RCC 7860 (cell line): ENCODE measurements at places on chromosomes 12 and 14.

GRCh38 chr14:104076743-104077142, 8.8 kb upstream of the ASPG start:
- no peak for DNase-seq

GRCh38 chr12:51036279-51036678, 10.1 kb upstream of the SLC11A2 start:
- DNase-seq: no peak

- no peak for DNase-seq
Observed at GRCh38 chr14:38090506-38090905, 117.2 kb upstream of the SSTR1 start.

GRCh38 chr14:43872222-43872621, 634.9 kb downstream of the FSCB start:
- no peak for DNase-seq

DNA sequence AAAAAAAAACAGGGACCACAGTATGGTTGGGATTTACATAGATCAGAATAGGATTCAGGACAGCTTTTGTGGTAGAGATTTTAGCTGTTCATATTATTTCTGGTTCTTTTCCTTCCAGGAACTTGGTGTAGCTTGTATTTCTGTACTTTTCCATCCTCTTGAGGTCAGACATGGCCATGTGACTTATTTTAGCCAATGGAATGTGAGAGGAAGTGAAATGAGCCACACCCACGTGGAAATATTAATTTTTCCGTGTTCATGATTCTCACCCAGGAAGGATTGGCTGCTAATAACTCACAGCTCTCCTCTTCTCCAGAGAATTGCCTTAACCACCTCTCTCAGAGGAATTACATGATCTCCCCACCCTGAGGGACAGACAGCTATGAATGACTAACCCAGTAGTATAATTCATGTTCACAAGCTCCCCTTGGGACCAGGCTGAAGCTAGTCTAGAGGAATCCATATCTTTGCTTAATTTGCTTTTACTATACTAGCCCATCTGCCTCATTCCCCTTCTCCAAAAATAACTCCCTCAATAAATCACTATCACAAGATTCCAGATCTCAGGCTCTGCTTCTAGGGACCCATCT, 340.4 kb downstream of the NUAK1 start:
- DNase-seq: no peak

GRCh38 chr14:91264151-91265150, 19.9 kb upstream of the GPR68 start:
- no peak for DNase-seq

DNA sequence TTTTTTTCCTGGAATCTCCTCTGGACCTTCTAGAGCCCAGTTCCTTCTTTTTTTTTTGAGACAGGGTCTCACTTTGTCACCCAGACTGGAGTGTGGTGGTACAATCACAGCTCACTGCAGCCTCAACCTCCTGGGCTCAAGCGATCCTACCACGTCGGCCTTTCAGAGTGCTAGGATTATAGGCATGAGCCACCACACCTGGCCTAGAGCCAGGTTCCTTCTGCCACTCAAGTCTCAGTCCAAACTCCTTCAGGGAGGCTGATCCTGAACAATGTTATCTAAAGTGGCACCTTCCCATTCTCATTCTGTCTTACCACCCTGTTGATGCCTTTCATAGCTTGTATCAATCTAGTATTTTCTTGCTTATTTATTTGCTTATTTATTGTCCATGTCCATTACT, 22.3 kb upstream of the ELK3 start:
- DNase-seq: no peak

DNA sequence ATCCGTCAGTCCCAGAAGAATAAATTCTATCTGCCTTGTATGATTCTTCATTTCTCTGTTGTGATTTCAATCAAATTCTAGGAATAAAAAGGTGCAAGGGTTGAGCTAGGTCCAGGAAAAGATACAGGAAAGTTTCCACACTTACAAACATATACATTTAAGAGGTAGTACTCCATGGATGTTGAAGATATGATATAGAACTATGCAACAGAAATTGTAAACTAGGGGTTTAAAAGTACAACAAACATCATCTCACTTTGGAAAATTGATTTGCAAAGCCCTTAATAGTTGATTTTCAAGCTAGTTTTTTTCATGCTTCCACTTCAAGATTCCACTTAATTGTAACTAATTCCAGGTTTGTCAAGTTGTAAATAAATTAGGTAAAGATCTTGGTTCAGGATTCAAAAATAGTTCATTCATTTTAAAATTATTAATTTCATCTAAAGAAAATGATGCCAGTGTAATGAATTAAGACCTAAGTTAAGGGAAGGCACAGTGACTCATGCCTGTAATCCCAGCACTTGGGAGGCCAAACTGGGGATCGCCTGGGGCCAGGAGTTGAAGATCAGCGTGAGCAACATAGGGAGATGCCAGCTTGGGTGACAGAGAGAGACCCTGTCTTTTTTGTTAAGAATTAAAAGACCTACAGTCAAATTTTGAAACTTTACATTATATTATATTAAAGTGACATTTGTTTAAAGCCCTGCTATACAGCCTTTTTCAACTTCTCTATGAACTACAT, at the start of gene OR6C70:
Gene OR6C70, minus strand, starts transcription at position 51 of the 742 bp plus-strand sequence. Its CDS starts 0 bp downstream, at position 51.
- no peak for DNase-seq

- DNase-seq: no peak
Observed at GRCh38 chr12:65171073-65171472, 1.7 kb downstream of the LEMD3 start.

DNA sequence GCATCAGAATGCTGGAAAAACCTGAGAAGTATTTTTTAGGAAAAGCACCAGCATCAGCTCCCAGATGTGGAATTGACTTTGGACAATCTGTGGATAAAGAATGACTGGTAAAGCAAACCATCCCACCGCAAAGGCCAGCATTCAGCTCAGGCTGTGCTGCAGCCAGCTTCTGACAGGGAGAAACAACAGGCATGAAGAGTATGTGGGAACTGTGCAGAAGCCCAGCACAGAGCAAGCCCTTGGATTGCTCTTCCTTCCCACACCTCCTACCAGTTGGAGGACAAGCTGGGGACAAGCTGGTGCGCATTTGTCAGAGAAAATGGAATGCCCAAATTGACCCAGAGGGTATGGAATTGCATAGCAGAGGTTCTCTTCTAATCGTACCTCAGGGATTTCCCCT, 228.1 kb downstream of the ANO2 start:
- DNase-seq: no peak

- peak; percentile 47 for DNase-seq
Observed at GRCh38 chr12:58540480-58541299, 379.6 kb downstream of the LRIG3 start.

DNA sequence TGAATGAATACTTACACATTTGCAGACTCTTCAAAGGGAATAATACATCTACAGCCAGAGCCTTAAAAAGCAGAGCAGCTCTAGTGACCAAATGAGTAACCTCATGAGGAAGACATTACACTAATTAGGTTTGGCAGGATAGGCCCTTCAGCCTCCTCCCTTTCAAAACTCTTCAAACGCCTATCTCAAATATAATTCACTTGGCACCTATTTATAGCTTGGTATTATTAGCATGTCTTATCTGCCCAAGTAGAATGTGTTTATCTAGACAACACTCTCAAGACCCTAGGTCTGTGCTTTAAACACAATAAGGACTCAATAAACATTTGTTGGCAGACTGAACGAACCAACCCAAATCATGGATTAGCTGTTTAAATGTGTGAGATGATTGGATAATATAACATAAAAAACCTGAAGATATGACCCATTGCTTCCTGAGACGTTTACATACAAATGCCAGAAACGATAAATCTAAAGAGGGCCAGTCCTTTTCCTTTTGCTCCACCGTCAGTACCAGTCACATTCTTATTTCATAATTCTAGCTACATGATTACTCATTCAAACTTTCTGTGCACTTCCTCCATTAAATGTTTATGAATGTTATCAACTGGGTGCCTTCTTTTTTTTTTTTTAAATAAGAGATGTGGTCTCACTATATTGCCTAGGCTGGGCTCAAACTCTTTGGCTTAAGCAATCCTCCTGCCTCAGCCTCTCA, 123.3 kb downstream of the CEP83 start:
- no peak for DNase-seq

DNA sequence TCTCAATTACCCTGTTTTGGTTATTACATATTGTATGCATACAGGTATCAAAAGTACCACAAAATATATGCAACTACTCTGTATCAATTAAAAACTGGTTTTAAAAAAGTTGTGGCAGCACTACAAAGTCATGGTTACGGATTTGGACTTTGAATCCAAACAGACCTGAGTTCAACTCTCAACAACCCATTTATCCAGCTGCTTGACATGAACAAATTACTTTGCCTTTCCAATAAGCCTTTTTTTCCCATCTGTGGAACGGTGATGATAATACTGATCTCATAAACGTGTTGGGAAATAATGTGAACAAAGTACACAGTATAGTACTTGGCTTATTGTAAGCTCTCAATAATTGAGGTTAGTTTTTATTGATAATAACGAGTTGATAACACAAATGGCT, 85.0 kb downstream of the MNAT1 start:
- no peak for DNase-seq
